ENCODE measurements at places on chromosomes 2 and 18.

DNA sequence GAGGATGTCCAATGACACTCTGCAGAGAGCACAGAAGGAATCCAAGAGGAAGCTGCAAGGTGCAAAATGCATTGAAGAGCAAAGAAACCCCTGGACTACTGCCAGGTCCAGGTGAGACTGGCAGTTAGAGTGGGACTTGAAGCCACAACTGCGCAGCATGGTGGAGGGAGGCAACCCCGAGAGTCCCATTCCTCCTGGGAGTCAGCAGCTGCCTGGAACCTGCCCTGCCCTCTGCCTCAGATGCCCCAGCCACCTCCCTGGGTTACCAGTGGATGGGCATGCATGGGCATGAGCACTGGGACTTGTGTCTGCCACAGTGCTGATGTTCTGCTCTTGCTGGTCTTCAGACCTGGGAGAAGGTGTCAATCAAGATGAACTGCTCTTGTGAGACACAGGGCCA is 43.2 kb downstream of the ANKMY1 start:
- no peak for DNase-seq

DNA sequence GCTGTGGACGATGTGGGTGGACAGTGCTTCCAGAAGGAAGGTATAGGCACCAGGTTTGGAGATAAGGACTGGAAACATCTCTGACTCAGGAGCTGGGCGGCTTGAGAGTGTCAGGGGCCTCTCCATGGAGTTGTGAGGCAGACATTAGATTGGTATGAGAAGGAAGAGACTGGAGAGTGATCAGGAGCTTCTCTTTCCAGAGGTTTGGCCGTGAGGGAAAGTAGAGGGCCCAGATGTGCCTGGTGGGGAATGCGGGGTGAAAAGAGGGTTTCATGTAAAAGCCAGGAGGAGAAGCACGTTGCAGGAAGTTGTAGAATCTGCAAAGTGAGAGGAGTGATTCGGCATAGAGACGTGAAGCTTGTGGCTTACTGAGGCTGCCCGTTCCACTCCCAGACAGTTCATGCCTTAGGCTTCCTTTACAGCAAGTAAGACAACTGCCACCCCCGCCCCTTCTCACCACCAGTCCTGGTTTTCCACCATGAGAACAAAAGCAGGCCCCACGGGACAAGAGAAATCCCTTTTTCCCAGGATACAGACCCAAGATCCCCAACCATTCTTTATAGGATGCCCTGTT is 166.3 kb upstream of the HDAC4 start:
- no peak for DNase-seq

- no peak for DNase-seq
Measured at GRCh38 chr2:40373111-40373510, 78.8 kb downstream of the SLC8A1 start.

- no peak for DNase-seq
Measured at GRCh38 chr18:6509417-6509816, 94.7 kb upstream of the L3MBTL4 start.

All from NB4 (cell line).